Inflammatory macrophage treated with lipopolysaccharide for 4 hours (primary cell): ENCODE measurements at places on chromosomes 1 and 21.
A peak's percentile ranks its signal among the peaks of the same experiment; 100 is the strongest.

GRCh38 chr1:55374801-55375616 is 159.8 kb upstream of the USP24 start:
- no peak for DNase-seq

- peak; percentile 81 for DNase-seq
Measured at GRCh38 chr1:185317886-185318310, 855 bp upstream of the IVNS1ABP start.

GRCh38 chr1:178122283-178122682 is 28.4 kb downstream of the RASAL2 start:
- peak; percentile 80 for DNase-seq

- DNase-seq, result peak; percentile 60
Measured at GRCh38 chr1:178275553-178275952, 181.6 kb downstream of the RASAL2 start.

GRCh38 chr1:184755226-184756065 is 788 bp upstream of the EDEM3 start:
- peak; percentile 45 for DNase-seq

DNA sequence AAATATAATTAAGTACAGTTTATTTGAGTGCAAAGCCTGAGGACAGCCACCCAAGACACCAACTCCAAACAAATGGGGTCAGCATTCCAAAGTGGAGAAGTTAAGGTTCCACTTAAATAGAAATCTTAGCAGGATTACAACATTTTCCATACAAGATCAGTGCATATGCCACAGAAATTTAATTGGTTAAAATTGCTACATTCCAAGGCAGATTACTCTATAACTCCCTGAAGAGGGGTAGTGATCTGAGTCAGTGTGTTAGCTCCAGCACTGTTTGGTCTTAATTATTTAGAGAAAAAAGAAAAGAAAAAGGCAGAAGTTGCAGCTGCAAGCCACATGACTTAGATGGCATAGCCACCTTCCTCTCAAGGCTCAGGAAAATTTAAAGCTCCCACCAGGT is 297.5 kb downstream of the HHIPL2 start:
- no peak for DNase-seq

- no peak for DNase-seq
Measured at GRCh38 chr1:156910309-156910782, 10.1 kb upstream of the LRRC71 start.

DNA sequence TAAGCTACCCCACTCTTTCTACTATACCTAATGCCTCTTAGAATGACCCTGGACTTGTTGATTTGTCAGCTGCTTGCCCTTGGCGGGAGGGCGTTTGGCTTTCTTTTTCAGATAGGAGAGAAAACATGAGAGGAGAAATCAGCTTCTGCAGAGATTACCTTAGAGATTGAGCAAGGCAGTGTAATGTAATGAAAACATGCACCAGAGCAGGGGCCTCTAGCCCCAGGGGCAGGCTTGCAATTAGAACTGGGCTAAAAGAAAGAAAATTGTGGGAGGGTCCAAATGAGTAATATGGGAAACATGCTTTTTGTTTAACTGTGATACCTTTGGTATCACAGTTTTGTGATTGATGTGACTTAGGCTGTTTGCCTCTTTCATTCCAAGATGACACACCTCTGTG is 89.7 kb downstream of the PBX1 start:
- DNase-seq, result no peak

DNA sequence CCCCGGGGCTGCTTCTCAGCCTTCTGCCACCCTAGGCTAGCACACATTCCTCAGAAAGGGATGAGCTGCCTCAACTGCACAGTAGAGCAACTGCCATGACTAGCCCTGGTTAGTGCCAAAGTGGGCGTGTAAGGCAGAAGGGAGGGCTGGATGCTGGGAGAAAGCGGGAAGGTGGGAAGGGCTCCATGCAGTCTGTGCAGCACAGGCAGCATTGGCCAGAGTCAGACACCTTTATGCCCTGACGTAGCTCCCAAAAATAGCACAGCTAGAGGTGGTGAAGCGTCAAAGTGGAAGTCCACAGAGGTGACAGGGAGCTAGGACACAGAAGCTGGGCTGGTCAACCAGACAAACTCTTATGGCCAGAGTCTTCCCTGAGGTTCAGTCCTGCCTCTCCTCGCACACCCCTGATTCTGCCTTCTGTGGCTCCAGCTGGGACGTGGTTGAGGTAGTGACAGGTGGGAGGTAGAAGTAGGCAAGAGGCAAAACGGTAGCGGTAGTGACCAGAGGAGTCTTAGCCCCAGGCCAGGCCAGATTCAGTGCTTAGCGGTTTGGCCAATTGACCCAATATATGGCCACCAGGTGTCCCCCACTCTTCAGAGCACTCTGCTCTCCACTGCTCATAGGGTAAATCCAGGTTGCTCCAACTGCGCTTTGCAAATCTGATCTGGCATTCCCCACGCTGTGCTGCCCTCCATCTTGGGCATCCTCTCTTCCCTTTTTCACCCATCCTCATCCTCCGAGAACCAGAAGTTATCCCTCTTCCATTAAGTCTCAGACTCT is 45.6 kb downstream of the DDX20 start:
- DNase-seq, result no peak

DNA sequence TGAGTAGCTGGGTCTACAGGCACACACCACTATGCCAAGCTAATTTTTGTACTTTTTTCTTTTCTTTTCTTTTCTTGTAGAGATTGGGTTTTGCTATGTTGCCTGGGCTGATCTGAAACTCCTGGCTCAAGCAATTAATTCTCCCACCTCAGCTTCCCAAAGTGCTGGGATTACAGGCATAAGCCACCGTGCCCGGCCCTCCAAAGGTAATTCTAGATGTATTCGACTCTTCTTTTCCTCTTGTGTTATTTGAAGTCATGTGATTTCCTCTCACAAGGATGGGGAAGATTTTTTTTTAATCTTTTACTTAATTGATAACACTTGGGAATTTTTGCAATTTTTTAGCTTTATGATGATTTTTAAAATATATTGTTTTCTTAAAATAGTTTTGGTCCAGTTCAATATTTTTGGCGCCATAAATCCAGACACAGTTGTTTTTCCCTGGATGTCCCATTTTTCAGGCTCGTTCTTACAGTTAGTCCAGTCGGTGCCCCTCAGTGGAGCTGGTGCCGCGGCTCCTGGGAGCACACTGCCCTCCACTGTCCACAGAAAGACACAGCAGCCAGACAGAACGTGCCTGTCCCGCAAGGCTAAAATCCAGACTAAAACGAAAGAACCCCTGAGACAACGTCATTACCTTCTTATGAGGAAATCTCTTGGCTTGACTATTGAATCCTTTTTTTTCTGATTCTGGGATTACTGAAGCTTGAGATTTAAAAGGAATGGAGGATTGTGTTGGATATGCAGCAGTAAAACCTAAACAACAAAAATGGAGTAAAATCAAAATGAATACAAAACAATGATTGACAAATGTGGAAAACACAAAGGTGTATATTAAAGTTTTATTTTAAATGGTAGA is 22.4 kb downstream of the STPG1 start:
- peak; percentile 88 for DNase-seq

DNA sequence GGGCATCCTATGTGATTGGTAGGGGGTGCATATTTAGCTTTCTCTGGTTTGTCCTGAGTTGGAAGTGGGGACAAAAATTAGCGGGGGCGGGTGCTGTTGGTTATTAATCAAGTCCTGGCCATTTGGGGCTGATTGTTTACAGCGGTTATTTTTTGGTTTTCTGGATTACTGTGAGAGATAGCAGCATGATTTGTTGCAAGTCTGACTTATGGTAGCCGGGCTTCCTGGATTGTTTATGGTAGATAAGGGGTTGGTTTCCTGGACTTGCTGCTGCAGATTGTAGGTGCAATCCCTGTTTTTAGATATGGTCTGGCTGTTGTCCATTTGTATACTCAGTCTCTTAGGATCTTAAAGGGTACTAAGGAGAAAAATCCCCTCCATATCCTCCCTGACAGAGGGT is 12.1 kb upstream of the PROK1 start:
- no peak for DNase-seq

DNA sequence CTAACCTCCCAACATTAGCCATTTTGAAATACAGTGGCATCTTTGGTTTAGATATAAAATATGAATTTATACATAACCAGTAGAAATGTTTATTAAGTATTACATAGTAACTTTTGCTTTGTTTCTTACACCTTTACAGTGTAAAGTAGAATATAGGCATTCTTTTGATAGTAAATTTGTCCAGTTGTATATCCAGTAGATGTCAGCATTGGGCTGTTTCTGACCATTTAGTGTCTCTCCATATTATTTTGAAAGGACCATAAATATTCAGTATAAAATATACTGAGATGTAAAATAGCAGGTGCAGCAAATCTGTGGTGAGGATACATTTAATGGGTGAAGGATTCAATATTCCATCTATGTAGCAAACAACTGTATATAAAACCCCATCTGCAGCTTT is 115.8 kb upstream of the ZRANB2 start:
- no peak for DNase-seq

GRCh38 chr1:6869545-6869944 is 84.3 kb downstream of the CAMTA1 start:
- DNase-seq, result no peak

DNA sequence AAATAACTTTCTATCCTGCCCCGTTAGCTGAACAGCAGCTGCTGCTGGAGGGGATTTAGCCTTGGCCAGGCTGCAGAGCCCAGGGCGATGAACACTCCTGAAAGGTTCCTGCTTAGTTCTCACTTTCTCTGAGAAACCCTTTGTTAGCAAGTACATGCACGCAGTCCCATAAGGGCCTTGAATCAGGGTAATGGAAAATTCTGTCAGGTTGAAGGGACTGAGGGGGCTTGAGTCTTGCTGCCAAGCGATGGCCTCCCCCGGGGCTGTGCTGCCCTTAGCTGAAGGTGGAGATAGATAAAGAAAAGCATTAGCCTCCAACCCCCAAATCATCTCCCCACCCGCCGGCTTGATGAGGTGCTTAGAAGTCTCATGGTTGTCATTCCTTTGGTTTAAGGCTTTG is 7.9 kb downstream of the GJA5 start:
- DNase-seq, result no peak
